Activated CD8-positive, alpha-beta memory T cell treated with anti-CD3 and anti-CD28 coated beads for 1 hour (primary cell): ENCODE measurements at places on chromosomes 7 and 10.
A peak's percentile ranks its signal among the peaks of the same experiment; 100 is the strongest.

GRCh38 chr7:137900137-137900536 is 53.4 kb upstream of the DGKI start:
- DNase-seq, result no peak

DNA sequence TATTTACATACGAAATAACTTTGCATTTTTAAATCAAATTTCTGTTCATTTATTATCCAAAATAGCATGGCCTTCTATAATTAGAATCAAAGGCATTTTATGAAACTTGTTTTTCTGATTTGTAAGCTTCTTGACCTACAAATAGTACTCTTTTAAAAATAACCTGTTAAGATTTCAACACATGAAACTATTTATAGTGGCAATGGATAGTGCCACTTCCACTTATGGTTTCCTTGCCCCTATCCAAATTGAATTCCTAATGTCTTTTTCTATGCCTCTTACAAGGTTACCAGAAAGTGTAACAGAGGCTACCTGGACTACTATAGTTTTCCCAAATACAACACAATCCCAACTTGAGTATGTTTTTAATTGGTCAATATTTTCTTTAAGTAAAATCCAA is 263.5 kb downstream of the SEMA3D start:
- DNase-seq, result no peak

DNA sequence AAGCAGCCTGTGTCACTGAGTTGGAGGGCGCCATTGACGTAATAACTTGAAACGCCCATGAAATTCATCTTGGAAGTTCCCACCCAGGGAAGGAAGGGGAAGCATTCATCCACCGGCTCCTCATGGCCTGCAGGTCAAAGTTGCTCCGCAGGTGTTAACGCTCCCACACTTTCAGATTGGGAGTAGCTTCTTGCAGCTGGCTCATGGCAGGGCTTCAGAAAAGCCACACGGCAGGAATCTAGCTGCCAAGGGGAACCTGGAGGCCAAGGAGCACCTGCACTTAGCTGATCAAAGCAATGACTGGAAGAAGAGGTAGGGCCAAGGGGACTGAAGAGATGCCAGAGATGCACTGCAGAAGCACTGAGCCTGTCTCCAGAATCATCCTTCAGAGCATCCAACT is 203.2 kb downstream of the ARHGAP12 start:
- DNase-seq, result no peak

- DNase-seq, result peak; percentile 32
Observed at GRCh38 chr7:42940985-42941847, 9.0 kb downstream of the MRPL32 start.

DNA sequence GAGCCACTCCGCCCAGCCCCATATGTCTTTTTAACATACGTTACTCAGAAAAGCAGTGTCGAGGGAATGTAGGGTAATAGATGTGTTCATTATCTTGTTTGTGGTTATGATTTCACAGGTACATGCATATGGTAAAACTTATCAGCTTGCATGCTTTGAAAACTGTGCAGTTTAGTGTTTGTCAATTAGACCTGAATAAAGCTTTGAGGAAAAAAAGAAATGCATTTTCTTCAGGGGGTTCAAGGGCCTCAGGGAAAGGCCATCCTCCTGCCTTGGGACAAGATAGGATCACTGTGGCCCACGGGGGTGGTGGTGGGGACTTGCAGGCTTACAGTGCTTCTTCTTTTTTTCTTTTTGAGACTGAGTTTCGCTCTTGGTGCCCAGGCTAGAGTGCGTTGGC is 16.0 kb upstream of the C10orf95 start:
- DNase-seq, result no peak

- DNase-seq, result no peak
Observed at GRCh38 chr10:78292250-78292981, 258.8 kb downstream of the RPS24 start.

- no peak for DNase-seq
Observed at GRCh38 chr10:31393844-31394243, 74.8 kb downstream of the ZEB1 start.

DNA sequence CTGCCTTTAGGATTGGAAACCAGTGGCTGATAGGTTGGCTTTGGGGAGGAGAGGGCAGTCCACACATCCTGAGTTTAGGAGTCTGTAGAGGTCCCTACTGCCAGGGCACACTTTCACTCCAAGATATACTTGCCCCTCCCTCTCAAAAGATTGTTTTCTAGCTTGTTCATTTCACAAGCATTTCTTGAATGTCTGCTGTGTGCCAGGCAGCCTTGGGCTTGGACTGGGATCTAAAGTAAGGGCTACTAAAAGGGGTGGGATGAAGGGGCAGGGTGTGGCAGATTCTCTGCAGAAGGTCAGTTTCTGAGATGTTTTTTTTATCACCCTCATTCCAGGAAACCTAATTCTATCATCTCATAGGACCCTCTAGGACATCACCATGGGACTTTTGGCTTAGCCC is 272.4 kb downstream of the SKAP2 start:
- no peak for DNase-seq

DNA sequence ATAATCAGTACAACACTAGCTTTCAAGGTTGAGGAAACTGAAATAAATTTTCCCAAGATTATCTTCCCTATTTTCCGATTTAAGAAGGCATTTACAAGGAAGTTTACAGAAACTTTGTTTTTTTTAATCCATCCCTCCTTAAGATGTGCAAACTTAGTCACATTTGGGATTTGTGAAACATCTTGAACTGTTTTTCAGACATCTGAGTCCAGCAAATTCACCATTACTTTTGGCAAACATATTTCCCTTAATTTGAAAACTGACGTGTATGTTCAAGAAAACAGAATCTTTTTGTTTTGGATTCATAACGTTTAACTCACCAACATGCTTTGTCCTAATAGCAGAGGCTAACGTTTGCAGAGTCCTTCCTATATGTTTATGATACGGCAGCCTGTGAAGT is 19.5 kb downstream of the GLI3 start:
- no peak for DNase-seq

- no peak for DNase-seq
Observed at GRCh38 chr10:102291221-102291905, 46.0 kb downstream of the GBF1 start.

DNA sequence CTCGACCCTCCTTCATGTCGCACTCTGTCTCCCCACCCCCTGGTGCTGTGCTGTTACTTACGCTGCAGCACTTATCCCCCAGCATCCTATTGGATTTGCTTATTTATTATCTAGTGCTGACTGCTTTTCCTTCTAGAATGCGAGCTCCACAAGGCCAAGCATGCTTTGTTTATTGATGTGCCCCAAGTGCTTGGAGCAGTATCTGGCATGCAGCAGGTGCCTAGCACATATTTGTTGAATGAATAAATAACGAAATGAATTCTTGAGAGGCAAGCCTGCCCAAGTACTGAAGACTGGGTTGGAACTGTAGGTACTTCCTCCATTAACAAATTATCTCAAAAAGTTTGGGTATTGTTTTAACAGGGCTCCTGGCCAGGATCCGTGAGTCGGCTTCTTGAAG is 24.8 kb upstream of the ZNF32 start:
- no peak for DNase-seq

DNA sequence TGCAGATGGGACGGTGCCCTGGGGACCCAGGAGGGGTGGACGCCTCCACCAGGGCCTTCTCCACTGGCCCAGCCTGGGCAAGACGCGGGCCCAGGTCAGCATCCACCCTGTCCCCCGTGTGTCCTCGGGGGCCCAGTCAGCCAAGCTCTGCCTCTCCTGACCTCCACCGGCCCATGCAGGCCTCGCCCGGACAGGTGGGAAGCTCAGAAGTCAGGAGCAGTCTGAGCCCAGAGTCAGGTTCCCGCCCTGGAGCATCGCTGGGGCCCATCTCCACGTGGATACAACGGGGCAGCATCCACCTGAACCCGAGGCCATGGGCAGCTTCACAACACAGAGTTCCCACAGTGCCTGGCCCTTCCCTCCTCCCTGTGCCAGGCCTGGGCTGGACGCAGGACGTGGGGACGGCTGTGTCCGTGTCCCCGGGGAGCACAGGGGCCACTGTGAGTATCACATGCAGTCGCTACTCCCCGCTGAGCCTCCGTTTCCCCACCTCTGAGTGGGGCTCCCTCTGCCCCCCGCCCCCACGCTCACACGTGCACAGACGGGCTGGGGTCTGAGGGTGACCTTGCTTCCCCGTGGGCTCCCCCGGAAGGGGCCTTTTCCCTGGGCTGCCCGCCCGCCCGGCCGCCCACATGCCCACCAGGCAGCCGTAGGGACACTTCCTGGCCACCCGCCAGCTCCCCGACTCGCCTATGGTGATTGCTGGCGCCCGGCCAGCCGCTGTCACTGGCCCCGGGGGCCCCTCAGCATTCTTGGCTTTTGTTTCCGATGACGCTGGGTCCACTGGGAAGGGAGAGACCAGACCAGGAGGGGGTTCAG is 64.3 kb downstream of the PDGFA start:
- DNase-seq, result no peak

DNA sequence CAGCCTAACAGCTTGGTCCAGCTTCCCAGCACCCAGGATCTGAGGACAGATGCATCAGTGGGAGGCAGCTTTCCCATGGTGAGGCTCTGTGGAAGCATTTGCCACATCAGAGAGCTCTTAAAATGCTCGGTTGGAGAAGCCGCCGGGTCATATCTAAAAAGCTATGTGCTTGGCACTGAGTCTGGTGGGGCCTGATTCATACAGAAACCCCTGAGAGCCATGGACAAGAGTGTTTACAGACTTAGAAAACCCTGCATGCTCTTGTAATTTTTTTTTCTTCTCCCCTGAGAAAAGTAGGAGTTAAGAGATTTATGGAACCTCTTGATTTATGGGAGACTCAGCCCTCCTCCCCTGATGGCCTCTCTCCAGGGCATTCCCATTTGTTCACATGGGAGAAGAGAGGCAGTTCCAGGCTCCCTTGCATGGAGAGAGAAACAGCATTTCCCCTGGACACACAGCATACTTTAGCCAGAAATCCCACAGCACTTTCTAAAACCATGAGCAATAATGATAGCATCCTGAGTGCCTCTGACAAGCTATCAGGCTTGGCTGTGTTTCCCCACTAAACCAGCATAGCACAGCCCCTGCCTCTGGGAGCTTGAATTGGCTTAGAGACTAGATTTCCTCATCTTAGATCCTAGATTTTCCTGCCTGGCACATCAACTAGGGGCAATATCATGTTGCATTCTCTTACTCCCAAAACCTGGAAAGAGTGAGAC is 322.1 kb upstream of the AUTS2 start:
- DNase-seq, result no peak

DNA sequence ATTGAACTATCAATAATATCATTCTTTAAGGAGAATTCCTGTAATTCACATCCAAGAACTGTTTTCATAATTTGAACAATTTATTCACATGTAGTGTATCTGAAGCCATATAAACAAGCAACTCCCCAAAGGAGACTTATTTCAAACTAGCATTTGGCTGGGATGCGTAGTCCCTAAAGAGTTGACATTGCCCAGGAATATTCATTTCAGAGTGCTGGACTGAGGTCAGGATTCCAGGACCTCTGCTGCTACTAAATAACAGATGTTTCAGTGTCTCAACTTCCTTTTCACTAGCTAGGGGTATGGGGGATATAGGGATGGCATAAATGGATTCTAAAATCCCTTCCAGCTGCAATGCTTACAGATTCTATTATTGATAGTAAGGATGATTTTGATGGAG is 177.0 kb downstream of the TSPAN12 start:
- no peak for DNase-seq

DNA sequence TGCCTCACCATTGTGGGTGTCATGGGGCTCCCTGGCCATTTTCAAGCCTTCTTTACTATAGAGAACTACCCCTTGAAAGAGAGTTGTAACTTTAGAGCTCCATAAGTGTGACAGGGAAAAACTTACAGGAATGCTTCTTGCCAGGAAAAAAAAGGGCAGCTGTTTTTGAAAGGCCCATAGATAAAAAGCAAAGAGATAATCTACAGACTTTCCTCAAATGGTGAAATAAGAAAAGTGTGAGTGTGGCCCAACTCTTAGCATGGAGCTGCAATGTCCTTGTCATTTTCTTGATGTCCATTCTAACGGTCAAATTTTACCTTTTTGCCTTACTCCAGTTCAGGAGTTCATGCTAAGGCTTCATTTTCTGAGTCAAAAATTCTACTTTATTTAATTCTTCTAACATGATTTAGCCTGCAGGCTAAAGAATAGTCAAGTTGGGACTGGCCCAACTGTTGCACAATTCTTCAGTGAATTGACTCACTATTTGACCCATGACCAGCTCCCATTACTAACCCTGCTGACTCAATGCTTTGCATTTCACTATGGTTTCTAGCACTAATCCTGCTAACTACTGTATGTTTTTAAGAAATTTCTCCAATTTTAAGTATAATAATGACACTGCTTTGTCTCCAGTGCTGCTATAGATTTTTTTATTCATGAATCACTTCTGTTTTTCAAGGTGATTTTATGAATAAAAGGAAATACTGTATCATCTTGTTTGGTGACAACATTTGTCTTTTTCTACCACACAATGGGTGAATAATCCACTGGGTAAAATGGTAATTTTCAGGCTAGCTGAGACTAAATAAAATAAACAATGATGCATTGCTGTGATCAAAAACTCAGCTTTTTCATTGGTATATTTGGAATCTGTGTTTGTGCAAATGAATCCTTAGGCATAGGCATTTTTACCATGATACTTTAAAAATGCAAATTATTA is 41.4 kb upstream of the SGCE start:
- DNase-seq, result no peak

- DNase-seq, result no peak
Observed at GRCh38 chr7:91302794-91303193, 38.6 kb downstream of the FZD1 start.

- DNase-seq, result no peak
Observed at GRCh38 chr7:4266270-4267040, 415.6 kb upstream of the FOXK1 start.

DNA sequence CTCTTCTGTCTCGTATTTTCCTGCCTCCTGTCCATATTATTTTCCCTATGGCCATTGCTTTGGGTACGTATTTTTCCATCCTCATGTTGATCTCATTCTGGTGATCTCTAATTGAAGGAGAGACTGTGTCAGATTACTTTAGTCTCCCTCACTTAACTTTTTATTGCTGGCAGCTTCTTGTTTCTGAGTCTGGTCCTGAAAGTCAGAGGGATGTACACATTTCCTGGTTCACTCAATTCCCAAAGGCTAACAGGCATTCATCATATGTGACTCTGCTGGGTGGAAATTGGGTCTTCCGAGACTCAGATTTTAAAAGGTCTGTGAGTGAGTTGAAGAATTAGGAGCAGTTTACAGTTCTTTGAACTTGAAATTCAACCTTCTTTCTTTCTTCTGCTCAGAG is 10.9 kb downstream of the UMAD1 start:
- no peak for DNase-seq

DNA sequence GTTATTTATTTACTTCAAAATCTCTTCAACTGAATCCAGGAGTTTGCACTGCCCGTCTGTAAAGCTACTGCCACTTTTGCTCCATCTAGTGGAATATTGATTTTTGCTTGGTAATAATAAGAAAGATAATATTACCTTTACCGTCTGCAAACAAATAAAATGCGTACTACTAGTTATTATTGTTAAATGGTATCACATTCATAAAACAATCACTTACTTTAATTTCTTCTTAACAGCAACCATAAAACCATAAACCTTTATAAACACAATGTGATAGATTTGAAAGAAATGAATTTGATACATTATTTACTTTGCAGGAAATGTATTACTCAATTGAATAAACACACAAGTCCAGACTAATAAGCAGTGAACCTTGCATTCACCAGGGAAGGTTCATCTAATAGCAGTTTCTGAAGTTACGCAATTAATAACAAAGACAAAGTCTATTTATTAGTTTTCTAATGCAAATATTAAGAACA is 6.4 kb downstream of the AGMO start:
- DNase-seq, result no peak

- no peak for DNase-seq
Observed at GRCh38 chr7:47298636-47299035, 283.3 kb downstream of the TNS3 start.
